Stimulated activated CD4-positive, alpha-beta T cell treated with anti-CD3 and anti-CD28 coated beads, TNF-alpha, amount 100 ng/mL, for 48 hours (primary cell): ENCODE measurements at places on chromosomes 2 and 18.

- DNase-seq = no peak
Observed at GRCh38 chr2:106115250-106115649, 78.9 kb downstream of the UXS1 start.

- no peak for DNase-seq
Observed at GRCh38 chr18:30527226-30527625, 515.3 kb downstream of the DSC3 start.

GRCh38 chr2:9262671-9263171 is 56.1 kb downstream of the ASAP2 start:
- DNase-seq = no peak

GRCh38 chr2:147869934-147870333 is 25.1 kb downstream of the ACVR2A start:
- no peak for DNase-seq

DNA sequence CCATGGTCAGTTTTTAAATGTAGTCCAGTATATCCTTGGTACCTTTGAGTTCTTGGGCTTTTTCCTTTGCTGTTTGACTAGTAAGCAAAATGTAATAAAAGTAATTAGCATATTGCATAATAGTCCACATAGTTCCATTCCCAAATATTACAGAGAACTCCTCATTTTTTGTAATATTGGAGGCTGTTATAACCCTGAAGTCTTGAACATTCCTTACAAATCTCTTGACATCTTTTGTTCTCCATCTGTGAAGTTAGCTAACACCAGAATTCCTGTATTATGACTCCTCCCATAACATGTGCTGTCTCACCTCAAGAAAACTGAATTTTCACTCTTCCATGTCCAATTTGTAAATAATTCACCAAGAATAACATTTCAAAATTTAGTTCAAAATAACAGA is 17.1 kb downstream of the CREB1 start:
- no peak for DNase-seq

GRCh38 chr2:136156411-136156810 is 38.5 kb upstream of the CXCR4 start:
- no peak for DNase-seq

- peak; percentile 0 for DNase-seq
Observed at GRCh38 chr2:228613133-228613850, 431.8 kb upstream of the SPHKAP start.

- peak; percentile 3 for DNase-seq
Observed at GRCh38 chr2:239873656-239874635, 151.2 kb downstream of the NDUFA10 start.

DNA sequence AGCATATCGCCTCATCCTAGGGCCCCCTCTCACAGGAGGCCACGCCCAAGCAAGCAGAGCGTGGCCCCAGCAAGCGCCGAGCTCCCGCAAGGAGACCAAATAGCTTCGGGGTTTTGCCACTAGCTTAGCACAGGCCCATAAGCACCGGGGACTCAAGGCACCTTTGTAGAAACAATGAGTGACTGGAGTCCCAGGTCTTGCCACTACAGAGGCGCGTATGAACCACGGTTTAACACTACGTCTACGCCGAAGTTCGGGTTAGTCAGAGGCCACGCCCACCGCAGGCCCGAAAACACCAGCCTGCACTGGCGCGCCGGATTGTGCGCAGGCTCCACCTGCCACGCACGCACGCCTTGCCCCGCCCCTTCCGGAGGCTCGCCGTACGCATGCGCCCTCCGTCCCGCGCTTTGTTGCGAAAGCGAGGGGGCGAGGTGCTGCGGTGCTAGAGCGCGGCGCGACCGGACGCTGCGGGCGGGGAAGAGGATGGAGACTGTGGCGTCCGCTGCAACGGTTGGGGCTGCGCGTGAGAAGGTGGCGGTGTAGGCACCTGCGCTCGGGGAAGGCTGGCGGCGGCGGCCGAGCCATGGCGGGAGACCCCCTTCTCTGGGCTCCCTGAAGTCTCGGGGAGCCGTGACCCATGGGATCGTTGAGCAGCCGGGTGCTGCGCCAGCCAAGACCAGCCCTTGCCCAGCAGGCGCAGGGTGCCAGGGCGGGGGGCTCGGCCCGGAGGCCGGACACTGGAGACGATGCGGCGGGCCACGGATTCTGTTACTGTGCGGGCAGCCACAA is at the start of gene GMCL1:
Gene GMCL1, plus strand, starts transcription at position 405 of the 789 bp plus-strand sequence. Its CDS starts 233 bp downstream, at position 638.
- peak; percentile 99 for DNase-seq

DNA sequence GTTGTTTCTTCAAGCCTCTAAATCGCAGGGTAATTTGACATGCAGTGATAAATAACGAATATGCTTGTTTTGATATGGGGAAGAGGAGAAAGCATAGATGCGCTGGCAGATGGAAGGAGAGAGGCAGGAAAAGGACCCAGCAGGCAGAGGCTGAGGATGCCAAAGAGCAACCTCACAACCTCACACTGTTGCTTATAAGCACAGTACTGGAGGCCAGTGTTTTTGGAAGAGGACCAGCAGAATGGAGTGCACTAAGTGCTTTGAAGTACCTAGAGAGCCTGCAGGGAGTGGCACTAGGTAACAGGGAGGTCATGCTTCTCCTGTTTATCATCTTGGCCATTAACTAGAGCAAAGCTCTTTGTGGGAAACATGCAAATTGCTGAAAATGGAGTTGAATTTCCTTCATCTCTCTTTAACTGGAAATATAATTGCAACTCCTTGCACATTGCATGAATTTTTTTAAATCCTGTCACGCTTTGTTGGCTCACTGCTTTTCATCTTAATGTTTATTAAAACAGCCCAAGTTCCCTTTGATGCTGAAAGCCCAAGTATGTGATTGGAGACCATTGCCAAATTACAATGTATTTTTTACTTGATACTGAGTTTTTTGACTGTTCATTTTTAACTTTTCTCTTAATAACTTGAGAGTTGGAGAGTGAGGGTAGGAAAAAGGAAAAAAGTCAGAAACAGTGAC is 236.4 kb downstream of the LRRTM1 start:
- no peak for DNase-seq

DNA sequence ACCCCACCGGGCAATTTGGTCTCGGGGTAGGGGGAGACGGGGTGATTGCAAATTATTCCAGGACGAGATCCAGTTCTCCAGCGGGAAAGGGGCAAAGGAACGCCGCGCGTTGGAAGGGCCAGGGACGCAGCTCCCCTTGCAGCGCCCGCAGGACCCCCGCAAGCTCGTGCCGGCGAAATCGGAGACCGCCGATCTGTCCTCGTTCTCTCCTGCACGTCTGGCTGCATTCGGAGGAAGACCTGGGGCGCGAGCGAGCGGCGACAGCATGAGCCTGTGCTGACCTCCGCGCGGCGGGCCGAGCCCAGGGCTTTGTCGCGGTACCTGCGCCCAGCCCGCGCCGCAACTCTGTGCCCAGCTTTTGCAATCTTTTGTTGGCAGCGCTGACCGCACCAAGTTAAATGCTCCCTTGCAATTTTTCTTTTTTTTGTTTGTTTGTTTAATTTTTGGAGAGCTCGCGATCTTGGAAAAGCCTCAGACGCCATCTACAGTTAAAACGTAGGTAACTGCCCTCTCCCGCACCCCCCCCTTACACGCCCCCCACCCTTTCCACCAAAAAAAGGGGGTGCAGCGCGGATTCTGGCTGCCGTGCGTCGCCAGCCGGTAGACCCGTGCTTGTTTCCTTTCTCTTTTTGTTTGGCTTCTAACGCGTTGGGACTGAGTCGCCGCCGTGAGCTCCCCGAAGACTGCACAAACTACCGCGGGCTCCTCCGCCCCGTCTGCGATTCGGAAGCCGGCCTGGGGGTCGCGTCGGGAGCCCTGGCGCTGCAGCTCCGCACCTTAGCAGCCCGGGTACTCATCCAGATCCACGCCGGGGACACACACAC is 667 bp downstream of the TRIB2 start:
- no peak for DNase-seq

GRCh38 chr18:22332590-22332989 is 85.1 kb downstream of the CTAGE1 start:
- no peak for DNase-seq

GRCh38 chr18:64379662-64380061 is 230.8 kb upstream of the LINC00305 start:
- no peak for DNase-seq

DNA sequence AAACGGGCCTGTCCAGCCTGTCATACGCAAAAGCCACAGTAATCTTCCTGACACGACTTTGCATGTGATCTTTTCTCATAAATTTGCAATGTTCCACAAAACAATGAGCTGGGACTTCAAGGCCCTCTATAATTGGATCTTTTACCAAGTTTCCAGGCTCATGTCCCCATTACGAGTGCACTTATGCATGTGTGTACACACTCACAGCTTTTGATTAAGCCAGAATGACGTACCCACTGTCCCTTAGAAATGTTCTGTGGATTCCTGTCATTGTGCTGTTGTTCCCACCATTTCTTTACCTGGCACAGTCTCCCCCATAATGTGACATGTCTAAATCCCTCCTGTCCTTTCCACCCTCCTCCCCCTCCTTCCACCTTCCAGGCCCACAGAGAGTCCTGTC is 19.7 kb upstream of the TMEM247 start:
- DNase-seq = no peak

- no peak for DNase-seq
Observed at GRCh38 chr2:145617906-145618305, 1098.0 kb upstream of the ZEB2 start.

DNA sequence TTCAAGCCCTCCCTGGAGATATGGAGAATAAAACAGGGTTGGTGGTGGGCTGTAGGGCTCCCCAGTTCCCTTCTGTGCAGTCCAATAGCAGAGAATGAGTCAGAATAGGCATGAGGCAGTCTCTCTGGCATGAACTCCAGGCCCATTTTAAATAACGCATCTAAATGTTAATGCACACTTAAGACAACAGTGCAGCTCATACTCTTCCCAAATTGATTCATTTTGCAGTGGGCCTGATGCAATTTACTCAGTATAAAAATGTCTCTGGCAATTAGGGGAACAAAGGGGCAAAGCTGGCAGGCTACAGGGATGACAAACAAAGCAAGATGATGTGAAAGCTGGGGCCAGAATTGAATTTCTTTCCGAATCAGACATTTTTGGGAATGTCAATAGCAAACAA is 402.8 kb downstream of the CLIP4 start:
- no peak for DNase-seq

DNA sequence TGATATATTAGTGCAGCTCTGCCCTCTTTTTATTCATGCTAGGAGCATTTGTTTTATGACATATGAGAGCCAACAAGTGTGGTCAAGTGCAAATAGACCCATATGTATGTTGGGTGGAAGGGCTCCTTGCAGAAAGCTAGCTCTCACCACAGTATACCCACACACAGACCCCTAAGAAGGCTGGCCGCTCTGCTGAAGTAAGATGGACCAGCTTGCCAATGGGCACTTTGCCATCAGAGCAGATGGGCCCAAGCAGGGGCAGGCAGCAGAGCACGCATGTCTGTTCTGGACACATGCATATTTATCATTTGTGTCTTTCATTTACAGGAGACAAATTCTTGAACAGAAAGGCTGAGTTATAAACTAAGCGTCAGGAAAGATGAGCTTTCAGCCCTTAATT is 187.5 kb upstream of the DTNA start:
- no peak for DNase-seq

DNA sequence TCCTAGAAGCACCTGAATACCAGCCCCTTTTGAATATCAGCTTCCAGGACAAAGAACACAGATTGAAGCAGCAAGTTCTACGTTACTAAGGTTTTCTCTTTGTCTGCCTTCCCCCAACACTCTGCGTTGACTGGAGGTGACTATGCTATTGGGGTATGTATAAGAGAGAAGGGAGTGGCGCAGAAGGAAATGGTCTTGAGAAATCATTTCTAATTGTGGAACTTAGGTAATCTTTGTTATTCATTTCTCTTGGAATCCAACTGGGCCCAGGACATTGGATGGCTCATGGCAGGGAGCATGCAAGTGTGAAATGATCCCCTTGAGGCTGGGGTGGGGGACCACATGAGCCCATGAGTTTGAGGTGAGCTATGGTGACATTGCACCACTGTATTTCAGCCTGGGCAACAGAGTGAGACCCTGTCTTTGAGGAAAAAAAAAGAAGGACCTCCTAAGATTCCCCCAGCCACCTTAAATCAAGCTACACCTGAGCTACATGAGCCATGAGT is 29.7 kb downstream of the XDH start:
- no peak for DNase-seq

DNA sequence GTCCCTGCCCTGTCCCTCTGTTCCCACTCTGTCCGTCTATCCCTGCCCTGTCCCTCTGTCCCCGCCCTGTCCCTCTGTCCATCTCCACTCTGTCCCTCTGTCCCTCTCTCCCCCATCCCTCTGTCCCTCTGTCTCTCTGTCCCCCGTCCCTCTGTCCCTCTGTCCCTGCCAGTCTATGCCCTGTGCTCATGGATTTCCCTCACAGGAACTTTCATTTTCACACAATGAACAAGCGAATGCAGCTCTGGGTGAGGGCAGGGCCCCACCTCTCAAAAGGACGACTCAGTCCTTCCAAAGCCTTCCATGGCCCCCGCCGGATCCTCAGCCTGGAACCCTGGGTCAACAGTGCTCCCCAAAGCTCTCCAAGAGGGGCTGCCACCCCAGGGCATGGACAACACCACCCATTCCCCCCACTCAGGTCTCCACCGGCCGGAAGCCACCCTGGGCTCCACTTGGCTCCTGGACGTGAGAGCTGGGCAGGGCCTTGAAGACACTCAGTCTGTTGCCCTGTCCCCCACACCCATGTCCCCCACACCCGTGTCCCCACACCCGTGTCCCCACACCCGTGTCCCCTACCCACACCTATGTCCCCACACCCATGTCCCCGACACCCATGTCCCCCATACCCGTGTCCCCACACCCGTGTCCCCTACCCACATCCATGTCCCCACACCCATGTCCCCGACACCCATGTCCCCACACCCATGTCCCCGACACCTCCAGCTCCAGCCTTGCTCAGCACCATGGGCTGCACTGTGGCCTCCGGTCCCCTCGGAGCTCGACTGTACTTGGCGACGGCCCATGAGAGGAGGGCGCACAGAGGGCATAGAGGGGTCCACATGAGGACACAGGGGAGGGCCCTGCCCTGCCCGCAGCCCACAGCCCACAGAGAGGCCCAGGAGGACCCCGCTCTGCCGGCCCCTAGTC is 156.0 kb downstream of the PXDN start:
- no peak for DNase-seq

DNA sequence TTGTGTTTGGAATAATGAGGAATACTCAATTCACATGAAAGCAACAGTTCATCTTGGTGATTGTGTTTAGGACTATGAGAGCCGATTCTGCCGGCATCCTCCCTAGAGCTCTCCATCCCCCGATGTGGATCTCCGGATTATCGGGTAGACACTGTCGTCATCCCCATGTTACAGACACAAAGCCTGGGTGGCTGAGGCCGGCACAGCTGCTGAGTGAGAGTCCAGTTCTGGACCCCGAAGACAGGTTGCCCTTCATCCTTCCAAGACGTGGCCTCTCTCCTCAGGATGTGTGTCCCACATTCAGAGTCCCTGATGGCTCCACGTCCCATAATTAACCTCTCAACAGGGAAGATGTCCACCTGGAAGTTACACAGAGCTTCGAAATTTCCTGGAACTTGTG is 129.3 kb downstream of the HDAC4 start:
- DNase-seq = no peak

- no peak for DNase-seq
Observed at GRCh38 chr2:195146761-195147541, 510.1 kb upstream of the SLC39A10 start.
